ENCODE measurements at places on chromosomes 6 and 20.

DNA sequence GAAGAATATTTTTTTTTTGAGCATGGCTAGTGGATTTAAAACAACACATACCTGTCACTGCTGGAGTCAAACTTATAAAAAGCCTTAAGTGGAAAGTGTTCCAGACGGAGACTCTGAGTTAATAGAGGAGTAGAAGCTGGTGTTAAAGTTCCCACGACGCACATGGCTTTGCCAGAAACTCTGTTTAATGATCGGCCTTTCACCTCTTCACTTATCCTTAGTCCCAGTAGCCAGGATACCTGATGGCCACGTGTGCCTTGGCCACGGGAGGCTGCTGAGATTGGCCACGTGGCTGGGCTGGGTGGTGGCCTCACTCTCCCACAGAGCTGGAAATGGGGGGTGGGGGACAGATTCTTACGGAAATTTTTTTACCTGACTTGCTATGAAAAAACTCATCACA lies 333.1 kb downstream of the ZFAND3 start:
- DNase-seq: no peak

- no peak for DNase-seq
These were observed 9.4 kb upstream of the HLA-DQA1 start for GRCh38 chr6:32627831-32628230.

- DNase-seq: no peak
These were observed 10.5 kb upstream of the DEFB128 start for GRCh38 chr20:199996-200395.

DNA sequence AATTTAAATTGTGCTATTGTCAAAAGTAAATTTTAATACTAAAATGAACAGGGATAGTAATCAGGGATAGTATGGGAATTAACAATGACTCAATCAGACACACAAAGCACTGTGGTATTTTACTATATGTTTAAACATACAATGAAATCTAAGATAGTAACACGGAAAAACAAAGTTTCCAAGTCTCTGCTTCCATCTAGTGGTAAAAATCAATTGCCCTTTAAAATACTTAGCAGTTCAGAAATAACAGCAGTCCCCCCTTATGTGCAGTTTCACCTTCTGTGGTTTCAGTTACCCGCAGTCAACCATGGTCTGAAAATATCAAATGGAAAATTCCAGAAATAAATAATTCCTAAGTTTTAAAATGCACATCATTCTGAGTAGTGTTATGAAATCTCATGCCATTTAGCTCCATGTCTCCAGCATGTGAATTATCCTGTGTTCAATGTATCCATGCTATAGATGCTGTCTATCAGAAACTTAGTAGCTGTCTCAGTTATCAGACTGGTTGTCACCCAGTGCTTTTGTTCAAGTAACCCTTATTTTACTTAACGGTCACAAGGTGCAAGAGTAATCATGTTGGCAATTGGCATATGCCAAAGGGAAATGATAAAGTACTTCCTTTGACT lies 58.5 kb downstream of the AHI1 start:
- DNase-seq: no peak

DNA sequence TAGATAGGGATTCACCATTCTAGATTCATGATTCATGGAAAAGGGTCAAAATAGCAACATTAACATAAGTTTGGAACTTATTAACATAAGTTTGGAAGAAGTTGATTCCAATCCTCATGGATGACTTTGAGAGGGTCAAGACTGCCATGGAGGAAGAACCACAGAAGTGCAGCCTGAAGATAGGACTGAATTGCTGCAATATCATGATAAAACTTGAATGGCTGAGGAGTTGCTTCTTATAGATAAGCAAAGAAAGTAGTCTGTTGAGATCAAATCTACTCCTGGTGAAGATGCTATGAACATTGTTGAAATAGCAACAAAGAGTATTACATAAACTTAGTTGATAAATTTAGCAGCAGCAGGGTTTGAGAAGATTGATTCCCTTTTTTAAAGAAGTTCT lies 62.2 kb downstream of the GMDS start:
- no peak for DNase-seq

- peak; percentile 56 for DNase-seq
These were observed 19.3 kb upstream of the RNGTT start for GRCh38 chr6:88982720-88983119.

DNA sequence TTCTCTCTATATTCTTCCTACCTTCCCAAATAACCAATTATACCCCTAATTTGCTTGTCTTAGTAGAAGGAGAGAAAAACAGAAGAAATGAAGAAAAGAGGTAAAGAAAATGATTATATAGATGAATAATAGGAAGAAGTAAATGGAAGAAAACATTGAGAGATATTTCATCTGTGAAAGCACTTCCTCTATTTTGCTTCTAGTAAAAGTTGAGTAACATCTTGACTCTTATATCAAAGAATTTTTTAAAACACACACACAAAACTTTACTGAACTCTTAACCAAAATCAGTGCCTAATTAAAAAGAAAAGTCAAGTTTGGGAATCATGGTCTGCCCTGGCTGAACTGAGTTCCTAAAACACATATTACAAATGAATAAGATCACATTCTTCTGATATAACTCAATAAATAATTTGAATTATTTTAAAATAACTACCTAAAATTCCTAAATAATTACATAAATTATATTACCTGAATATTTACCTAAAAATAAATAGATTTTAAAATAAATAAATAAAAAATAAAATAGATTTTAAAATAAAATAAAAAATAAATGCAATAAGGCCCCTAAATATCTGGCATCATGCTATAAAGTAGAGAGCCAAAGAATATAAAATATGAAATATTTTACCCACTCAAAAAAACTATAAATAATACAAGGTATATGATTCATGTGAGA lies 8.8 kb downstream of the SLC17A2 start:
- DNase-seq: no peak

GRCh38 chr6:169793408-169793807 lies 42.0 kb downstream of the ERMARD start:
- no peak for DNase-seq

GRCh38 chr6:84870672-84871071 lies 106.3 kb upstream of the TBX18 start:
- DNase-seq: no peak

DNA sequence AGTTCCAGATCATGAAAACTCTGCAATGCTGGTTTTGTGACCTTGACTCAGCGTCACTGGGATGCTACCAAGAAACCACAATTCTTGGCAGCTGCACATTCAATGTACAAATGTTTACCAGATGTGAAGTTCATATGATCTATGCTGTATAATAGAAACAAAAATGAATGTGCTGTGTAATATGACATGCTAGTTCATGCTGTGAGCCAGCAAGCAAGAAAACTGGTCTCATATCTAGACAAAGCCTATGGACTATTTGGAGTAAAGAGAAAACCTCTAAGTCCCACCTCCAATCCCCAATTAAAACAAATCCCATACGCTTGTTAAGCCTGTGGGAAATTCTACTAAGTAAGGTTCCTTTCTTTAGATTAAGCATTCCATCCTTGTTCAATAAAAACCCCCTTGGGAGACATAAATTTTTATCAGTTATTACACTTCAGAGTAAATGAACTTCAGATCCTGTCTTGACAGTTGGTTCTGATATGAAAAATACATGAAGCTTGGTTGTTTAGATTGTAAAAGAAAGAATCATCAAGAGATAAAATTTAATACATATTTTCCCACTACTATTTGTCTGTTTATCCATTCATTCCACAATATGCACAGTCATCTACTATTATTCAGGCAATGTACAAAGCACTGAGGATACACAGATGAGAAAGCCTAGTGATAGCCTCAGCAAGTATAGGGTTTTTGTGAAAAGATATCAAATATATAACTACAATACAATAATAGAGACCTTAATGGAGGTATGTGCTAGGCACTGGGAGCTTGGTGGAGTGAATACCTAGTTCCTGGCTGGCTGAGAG lies 20.1 kb downstream of the COL21A1 start:
- DNase-seq: no peak

DNA sequence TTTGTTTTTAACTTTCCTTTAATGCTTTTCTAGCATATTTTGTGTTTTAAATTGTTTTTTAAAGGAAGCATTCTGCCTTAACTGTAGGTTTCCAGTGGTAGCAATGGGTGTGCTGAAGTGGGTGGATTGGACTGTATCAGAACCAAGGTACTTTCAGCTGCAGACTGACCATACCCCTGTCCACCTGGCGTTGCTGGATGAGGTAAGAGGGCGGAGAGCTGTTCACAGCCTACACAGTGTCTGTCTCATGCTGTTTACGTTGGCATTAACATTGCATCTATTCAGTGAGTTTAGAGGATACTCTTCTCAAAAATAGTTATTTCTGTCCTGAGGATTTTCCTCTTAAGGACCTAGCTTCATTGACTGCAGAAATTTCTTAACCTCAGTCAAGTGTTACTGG lies 11.9 kb downstream of the NELFCD start:
- no peak for DNase-seq

DNA sequence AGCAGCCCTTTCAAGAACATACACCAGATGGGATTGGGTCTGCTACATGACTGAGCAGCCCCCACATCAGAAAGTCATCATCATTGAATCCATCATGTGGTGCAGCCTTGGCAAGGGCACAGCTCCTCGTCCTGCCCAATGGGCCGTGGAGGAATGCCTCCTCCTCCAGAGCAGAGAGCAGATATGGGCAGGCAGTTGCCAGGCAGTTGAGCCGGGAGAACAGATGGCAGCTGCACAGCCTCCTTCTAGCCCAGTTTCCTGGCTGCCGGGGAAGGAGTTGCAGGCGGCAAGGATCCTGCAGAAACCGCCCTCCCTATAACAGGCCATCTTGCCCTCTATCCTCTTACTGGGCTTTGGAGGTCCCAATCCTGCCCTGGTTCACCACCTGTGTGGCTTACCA lies 11.9 kb upstream of the ZFAND3 start:
- DNase-seq: peak; percentile 54

DNA sequence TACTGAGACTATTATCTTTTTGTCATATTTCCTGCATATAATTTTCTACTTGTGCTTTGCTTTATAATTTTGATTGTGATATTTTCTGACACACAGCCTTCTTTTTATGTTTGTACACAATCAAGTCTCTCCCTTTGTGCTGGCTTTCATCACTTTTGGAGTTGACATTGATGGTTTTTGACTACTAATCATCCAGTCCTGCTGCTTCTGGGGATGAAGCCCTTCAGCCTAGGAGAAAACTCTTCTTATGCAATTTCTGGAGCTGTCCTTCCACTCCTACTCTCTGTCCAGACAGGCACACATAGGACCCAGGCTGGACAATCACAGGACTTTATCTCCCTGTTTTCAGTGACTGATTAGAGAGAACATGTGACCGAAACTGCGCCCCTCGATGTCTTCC lies 515.0 kb downstream of the KIF16B start:
- peak; percentile 54 for DNase-seq

DNA sequence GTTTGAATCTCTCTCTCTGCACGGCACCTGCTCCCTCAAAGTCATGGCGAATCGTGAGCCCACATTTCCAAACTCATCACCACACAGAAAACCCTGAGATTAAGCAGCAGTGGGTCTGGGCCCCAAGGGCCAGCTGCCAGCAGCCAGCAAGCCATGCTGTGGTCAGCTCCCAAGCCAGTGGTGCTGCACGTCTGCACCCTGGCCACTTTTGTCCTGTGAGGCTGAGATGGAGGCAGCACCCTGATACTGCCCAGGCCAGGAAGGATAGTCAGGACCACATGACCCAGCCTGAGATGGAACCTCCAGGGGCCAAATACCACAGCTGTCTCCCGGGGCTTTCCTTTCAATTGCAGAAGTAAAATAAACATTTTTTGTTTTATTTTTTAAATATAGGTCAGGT lies 93.9 kb downstream of the PRND start:
- DNase-seq: no peak

DNA sequence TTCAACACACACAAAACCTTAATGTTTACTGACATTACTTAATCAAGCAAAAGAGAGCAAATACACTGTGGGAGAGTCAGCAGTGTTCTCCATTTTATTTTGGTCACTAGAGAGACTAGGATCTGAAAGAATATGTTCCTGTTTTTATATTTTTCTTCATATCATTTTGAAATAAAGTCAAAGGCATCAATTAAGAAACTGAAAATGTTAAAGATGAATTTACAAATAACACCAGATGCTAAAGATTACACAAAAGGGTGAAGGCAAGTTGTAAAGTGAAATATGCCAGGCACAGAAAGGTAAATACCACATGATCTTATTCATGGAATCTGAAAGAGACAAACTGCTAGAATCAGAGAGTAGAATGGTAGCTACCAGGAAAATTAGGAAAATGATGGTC lies 60.3 kb upstream of the FABP7 start:
- DNase-seq: no peak
